Hair follicle dermal papilla cell (primary cell): ENCODE measurements at places on chromosomes 13 and 19. TPM values are rescaled to one million over a fixed set of nuclear protein-coding genes. Genes with fewer than 3 reads are reported as not detected.

ZNF772 gene
- 21.7 and 23.2 TPM in 2 replicates for total RNA-seq

SULT2A1 gene
- total RNA-seq, result not detected in 2 replicates

FXYD3 gene
- not detected in 2 replicates for total RNA-seq

CEACAM20 gene
- not detected in 2 replicates for total RNA-seq

ZNF416 gene
- total RNA-seq, result 11.2 and 11.3 TPM in 2 replicates

ZNF235 gene
- total RNA-seq, result 5.7 and 7.5 TPM in 2 replicates

DIRAS1 gene
- 2.8 and 4.7 TPM in 2 replicates for total RNA-seq

VPS36 gene
- 36.7 and 38.9 TPM in 2 replicates for total RNA-seq

ZNF527 gene
- 6.1 and 6.8 TPM in 2 replicates for total RNA-seq

PTPRS gene
- total RNA-seq, result 261 and 322 TPM in 2 replicates

MYO1F gene
- 0.85 and 2.8 TPM in 2 replicates for total RNA-seq

MRPL54 gene
- total RNA-seq, result 21.1 and 38.6 TPM in 2 replicates

APC2 gene
- 0.49 and 0.81 TPM in 2 replicates for total RNA-seq

SLC7A10 gene
- total RNA-seq, result not detected in 2 replicates

ANGPTL8 gene
- not detected in 2 replicates for total RNA-seq

MAP2K7 gene
- total RNA-seq, result 15.9 and 19.5 TPM in 2 replicates

CABP5 gene
- not detected in 2 replicates for total RNA-seq

KCNJ14 gene
- total RNA-seq, result 0.49 and 0.81 TPM in 2 replicates

RASAL3 gene
- 0.16 TPM in 1 of 2 replicates, not detected in the other for total RNA-seq

LSM7 gene
- 50.0 and 52.1 TPM in 2 replicates for total RNA-seq
